ENCODE measurements at places on chromosomes 1 and 21.

GRCh38 chr1:67427947-67428346 is 2.3 kb downstream of the SERBP1 start:
- no peak for DNase-seq

DNA sequence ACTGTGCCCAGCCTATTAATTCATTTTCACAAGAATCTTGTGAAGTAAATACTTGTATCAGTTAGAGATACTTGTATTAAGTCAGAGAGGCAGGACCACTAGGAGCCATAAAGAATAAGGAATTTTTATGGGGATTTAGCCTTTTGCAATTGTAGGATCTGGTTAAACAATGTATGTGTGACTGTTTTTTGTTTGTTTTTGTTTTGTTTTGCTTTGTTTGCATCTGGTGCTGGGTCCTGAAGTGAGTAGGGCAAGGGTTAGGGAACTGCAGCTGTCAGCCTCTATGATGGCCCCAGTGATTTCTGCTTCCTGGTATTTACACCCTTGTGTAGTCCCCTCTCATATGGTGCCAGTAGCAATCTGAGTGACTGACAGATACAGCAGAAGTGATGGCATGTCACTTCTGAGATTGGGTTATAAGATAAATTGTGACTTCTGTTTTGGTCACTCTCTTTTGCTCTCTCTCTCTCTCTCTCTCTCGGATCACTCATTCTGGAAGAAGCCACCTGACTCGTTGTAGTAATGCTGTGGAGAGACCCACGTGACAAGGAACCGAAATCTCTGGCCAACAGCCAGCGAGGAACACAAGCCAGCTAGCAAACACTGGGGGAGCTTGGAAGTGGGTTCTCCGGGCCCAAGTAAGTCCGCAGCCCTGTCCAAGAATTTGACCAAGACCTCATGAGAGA is 96.2 kb upstream of the MARK1 start:
- no peak for DNase-seq

DNA sequence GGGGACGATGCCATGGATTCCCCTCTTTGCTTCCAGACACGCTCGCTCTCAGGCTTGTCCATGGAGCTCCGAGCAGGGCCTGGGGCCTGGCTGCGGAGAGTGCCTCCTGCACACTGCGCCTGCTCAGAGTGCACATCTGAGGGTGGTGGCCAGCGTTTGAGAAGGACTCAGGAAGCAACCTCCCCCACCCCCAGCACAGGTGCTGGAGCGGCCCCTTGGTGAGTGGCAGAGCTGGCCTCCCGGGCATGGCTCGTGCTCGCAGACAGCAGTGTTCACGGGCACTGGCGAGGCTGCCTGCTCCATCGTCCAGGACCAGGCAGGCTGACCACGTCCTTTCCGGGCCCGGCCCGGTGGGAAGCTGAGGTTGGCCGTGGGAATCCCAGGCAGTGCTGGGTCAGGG is 2.8 kb downstream of the SPATC1L start:
- DNase-seq, result no peak

GRCh38 chr1:241942738-241943137 is 14.8 kb upstream of the BECN2 start:
- DNase-seq, result no peak

All from stromal cell of bone marrow (primary cell).